Left cardiac atrium (tissue), 4 donors: ENCODE measurements at places on chromosomes 5 and 9. TPM values are rescaled to one million over a fixed set of nuclear protein-coding genes. Genes with fewer than 3 reads are reported as not detected.

Gene CKMT2
- total RNA-seq: 742 TPM

DNA sequence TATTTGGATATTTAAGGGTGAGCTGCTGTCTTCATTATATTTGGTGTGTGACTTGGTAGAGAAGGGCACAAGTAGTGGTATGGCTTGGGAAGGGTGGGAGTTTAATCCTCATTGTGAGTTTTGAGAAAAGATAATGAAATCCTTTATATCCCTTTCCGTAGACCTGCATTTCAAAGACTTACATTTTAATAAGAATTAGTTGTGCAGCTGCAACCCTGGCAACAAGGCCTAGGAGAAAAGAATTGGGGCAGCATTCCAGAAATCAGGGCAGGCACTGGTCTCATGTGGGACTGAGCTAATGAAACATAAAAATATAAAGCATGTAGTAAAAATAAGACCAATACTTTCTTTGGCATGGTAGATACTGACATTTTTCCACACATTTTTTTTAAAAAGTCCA lies 60.5 kb downstream of the CDC42SE2 start:
- DNase-seq: no peak

GRCh38 chr5:154419236-154419635 lies 26.6 kb upstream of the SAP30L start:
- no peak for DNase-seq

- DNase-seq: peak; percentile 87
These were observed 36.4 kb downstream of the JADE2 start for GRCh38 chr5:134561871-134562296.

- DNase-seq: no peak
These were observed 56.6 kb downstream of the RCL1 start for GRCh38 chr9:4849369-4849768.

GRCh38 chr5:133933670-133934295 lies 34.6 kb downstream of the C5orf15 start:
- DNase-seq: no peak

Gene SLC45A2
- total RNA-seq: 0.15 TPM

DNA sequence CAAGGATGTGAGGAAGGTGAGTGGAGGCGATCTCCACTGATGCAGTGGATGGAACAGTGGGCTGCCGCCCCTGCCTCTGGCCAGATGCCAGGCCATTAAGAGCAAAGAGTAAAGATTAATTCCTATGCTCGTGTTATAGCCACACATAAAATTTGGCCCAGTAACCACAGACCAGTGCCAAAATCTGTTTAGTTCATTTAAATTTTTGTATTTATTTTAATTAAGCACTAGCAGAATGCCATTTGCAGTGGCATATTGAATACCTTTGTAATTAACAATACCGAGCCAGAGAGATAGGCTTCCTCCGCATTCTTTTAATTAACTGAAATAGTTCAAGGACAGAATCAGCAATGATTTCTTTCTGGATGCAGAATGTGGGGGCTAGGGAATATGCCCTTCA lies 179.8 kb downstream of the MED10 start:
- no peak for DNase-seq

Gene PCA3
- not detected for total RNA-seq

DNA sequence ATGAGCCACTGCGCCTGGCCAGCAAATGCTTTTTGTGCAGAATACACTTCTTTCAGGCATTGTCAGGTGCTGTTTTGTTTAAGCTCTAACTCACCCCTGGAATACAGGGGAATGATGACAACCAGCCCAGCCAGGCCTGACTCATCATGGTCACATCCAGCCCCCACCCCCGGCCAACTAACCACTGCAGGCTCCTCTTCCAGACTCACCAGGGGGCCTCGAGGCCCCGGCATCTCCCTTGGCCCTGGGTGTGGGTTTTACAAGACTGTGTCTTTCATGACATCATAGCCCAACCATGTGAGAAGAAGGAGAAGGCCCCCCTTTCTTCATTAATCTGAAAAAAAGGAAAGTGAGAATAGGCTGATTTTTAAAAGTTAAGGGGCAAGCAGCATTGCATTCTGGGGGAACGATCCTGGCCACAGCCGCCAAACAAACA lies 35.5 kb downstream of the OLFML2A start:
- peak; percentile 70 for DNase-seq

DNA sequence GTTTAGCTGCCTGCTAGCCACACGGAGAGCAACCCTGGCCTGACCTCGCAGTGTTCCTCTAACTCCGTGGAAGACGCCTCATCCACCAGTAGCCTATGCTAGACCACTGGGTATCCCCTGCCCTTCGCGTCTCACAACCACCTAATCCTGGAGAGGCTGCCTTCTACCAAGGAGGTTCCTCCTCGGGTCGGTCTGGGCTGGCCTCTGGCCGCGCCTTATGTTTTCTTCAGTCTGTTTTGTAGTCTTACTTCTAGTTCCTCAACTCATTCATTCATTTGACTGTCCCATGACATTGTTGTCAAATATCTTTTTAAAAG lies 1.6 kb upstream of the TPM2 start:
- DNase-seq: no peak

DNA sequence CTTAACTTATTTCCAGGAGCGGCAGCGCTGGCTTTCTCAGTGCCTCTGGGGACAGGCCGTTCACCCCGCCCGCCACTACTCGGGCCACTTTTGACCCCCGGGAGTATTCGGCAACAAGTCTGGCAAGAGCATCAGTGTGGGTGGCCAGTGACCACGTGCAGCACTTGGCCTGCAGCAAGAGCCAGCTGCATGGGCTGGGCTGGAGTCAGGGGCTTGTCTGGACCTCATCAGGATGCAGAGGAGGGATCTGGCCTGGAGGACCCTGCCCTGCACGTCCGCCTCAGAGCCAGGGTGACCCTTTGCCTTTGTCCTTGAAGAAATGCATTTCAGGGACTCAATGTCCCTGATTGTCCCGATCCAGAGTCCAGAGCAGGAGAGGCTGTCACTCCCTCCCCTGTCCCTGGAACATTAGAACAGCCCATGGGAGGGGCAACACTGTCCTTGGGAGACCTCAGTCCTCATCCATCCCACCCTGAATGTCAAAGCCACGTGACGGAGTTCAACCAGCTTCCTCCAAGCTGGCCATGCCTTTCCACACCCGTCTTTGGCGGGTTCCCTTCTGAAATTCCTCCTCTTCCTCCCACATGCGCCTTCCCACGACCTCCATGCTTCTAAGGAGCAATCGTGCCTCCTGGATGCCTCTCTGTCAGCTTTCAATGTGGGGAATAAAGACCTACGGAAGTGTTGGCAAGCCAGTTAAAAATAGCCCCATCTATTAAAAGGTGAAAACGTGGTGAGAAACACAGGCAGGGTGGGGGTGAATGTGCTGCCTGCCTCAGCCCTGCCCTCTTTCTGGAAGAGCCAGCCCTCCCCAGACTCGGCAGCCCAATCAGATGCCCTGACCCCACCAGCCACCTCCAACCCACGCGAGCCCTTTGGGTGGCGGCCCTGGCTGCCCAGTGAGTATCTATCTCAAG lies 99.0 kb downstream of the OLFM1 start:
- peak; percentile 56 for DNase-seq

DNA sequence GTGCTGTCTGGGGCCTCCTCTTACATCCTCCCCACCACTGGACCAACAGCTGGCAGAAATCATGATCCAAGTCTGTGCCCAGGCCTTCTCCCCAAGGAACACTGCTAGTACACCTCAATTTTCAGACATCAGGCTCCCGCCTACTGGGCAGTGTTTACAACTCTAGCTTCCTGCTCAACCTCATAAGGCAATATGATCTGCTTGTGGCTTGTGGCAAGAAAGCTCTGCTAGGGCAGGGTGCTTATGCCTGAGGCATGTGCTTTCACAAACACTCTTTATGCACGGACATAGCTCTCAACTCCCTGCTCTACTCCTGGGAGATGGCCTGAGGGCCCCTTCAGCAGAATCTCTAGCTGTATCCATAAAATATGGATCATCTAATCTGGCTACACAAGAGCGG lies 32.5 kb downstream of the SH3TC2 start:
- DNase-seq: no peak

GRCh38 chr9:112887381-112887780 lies 3.3 kb downstream of the SLC46A2 start:
- DNase-seq: no peak

Gene DPH7
- total RNA-seq: 18.4 TPM

DNA sequence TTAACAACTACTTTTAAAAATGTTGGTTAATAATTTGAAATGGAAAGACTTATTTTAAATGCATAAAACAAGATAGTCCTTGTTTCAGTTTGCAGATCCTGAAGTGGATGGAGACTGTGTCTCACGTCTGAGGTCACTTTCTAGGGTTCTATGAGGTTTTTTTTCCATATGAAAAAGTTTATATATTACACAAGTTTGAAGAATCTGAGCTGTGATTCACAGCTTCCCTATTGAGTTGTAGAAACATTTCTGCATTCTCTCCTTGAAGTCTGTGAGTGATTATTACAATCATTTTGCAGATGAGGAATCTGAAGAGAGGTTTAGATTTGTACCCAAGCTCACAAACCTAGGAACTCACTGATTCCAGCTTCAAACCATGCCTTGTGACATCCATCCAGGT lies 442.5 kb upstream of the KLF4 start:
- no peak for DNase-seq

DNA sequence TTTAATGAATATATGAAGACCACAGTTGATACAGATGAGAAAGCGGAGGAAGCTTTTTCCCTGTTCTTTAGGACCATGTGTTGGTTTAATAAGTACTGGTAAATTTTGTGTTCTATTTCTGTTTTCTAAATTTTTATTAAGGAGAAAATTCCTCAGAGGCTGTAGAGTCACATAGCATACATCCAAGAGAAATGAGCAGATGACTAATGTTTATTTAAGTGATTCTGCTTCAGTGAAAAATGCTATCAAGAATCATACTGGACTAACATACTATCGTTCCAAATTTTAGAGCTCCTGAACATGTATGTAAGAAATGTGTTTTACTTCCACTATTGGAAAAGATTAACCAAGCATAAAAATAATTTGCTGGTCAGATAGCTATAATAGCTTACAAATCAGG lies 115.0 kb downstream of the KIAA1958 start:
- DNase-seq: no peak

Gene MAST4
- total RNA-seq: 64.8 TPM

Gene PIP5KL1
- total RNA-seq: 0.50 TPM

Gene NRG2
- 1.3 TPM for total RNA-seq

DNA sequence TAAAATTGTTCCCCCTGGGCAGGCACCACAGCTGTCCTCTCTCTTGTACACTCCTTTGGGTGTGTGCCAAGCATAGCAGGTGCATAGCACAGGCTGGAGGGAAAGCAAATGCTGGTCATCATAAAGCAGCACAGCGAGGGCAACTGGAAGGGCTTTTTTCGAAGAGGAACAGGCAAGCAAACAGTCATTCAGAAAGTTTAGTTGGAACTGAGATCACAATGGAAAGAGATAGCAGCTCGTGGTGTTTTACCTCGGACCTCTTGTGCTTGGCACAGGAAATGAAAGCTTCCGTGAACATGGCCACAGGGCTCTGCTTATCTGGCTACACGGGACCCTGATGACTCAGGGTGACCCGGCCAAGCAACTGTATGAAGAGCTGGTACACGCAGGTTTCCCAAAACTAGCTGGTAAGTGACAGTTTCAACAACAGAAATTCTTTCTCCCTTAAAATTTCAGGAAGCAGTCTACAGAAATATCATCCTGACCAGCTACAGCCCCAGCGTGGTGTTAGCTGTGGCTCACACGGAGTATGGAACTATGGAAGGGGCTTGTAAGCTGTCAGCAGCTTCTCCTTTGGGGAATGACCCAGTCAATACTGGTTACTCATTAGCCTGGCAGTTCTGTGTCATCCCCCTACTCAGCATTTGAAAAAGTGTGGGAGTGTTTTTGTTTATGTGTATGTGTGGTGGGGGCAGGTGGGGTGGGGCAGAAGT lies 48.1 kb downstream of the POC5 start:
- DNase-seq: peak; percentile 66

- DNase-seq: no peak
These were observed 1.4 kb upstream of the THG1L start for GRCh38 chr5:157729858-157730257.

GRCh38 chr5:140391732-140392131 lies 9.9 kb upstream of the ANKHD1 start:
- no peak for DNase-seq

DNA sequence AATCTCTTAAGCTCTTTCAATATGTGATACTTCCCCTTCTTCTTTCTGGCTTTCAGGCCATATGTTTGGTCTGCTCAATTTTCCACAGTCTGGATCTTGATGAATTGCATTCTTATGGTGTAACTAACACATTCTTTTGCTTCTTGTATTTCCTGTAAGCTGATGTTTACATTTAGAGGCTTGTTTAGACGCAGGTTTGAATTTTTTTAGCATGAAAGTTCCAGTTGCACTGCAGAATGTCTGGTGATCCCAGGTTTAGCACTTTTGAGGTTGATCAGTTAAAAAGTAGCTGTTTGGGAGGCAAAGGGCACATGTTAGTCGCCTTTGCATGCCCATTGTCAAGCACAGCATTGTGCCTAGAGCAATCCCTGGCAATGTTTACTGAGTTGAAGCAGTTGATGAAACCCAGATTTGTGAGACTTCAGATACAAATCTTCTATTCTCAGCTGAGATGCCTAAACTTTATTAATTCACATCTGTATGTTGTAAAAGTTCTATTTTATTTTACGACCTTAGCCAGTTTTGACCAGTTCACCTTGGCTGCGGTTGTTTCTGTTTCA lies 59.6 kb upstream of the SPATA31C2 start:
- DNase-seq: no peak

DNA sequence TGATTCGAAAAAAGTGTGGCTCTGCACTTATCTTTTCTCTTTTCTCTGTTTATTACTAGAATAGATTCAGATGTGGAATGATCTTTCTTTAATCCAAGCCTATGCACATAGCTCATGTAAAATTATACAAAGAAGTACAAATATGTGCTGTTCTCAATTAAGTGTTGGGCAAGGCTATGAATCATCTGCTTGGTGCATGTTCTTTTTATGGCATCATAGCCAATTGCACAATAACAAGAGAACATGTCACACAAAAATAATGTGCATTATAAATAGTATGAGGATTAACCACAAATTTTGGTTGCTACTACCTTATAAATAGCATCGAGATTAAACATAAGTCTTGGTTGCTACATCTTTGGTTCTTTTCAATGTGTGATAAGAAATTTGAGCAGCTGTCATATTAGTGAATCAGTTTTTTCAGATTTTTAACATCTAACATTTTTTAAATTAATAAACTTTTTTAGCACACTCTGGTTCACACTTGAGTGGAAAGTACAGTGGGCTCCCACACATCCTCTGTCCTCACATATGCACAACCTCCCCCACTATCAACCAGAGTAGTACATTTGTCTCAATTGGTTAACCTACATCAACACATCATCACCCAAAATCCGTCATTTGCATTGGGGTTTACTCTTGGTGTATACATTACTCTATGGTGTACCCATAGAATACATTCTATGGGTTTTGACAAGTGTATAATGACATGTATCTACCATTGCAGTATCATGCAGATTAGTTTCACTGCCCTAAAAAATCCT lies 6.8 kb upstream of the RECK start:
- no peak for DNase-seq

- DNase-seq: no peak
These were observed 36.5 kb upstream of the NUDT12 start for GRCh38 chr5:103598997-103599566.
